ENCODE measurements at places on chromosomes 1 and 21. TPM values are rescaled to one million over a fixed set of nuclear protein-coding genes. Genes with fewer than 3 reads are reported as not detected.

Gene ESPN
- not detected for total RNA-seq

Gene ANGPTL1
- total RNA-seq, result 12.1 TPM

Gene DNM3
- total RNA-seq, result 0.72 TPM

Gene RPS6KA1
- total RNA-seq, result 2.4 TPM

Gene DCST1
- not detected for total RNA-seq

- DNase-seq, result no peak
- no peaks in the 10 kb centered on the region for H3K36me3 ChIP-seq
- H3K4me3 ChIP-seq, result no peak overlapping the region
- no peaks in the 10 kb centered on the region for H3K27me3 ChIP-seq
Observed at GRCh38 chr1:99700020-99700419, 54.1 kb downstream of the PALMD start.

DNA sequence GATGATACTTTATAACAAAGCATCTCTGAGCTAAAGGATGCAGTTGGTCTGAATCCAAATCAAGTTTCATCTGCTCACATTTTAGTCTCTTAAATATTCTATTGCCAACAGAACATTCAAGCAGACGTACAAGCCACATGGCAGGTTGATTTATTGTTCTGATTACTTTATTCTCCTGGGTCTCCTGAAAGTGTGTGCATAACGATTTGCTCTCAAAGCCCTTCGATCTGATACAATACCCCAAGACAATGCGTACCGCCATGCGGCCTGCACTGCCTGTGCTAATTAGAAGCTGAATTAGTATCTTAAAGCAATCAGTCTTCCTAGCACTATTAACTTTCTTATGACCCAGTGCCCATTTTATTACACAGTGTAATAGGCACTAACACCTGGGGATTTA, 56.9 kb downstream of the FHAD1 start:
- no peaks in the 10 kb centered on the region for H3K36me3 ChIP-seq
- no peak overlapping the region for H3K4me3 ChIP-seq
- DNase-seq, result no peak
- H3K4me1 ChIP-seq, result peaks cover 9% of the 10 kb centered on the region

DNA sequence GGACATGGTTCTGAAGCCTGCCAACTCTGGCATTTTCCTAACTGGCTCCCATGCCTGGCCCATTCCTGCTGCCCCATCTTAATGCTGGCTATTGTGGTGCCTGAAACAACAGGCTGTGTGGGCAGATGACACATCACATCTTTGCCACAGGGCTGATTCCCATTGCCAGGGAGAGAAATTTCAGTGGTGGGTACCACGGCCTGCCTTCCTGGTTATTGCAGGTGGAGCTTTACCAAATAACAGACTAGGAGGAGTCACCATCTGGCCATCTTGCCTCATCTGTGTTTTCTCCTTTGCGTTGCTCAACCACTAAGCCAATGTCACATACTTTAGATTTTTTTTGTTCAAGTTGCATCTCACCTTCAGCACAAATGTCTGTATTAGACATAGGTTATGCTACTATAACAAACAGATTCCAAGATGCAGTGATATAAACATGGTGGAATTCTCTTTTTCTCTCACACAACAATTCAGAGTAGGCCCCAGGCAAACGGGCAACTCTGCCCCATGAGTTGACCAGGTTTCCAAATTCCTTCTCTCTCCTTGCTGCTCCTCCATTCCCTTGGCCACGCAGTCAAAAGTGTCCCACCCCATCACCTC, 14.1 kb downstream of the CDA start:
- DNase-seq, result no peak
- H3K4me3 ChIP-seq, result no peak overlapping the region
- no peaks in the 10 kb centered on the region for H3K36me3 ChIP-seq

DNA sequence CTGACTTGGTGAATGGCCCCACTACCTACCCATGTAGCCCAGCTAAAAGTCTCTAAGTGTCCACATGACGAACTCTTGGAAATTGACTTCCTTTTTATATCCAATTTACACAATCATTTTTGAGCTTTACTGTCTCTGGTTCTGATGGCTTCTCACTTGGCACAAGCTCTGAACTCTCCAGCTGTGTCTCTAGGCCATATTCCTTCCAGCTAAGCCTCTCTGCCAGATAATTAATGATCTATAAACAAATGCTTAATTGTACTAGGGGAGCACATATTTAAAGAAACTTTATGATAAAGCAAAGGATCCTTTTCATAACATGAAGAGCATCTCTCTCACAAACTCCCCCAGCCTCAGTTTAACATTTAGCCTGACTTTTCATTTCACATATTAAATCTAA, 16.3 kb upstream of the BEND5 start:
- no peaks in the 10 kb centered on the region for H3K27me3 ChIP-seq
- H3K4me1 ChIP-seq, result no peaks in the 10 kb centered on the region
- no peaks in the 10 kb centered on the region for H3K36me3 ChIP-seq

DNA sequence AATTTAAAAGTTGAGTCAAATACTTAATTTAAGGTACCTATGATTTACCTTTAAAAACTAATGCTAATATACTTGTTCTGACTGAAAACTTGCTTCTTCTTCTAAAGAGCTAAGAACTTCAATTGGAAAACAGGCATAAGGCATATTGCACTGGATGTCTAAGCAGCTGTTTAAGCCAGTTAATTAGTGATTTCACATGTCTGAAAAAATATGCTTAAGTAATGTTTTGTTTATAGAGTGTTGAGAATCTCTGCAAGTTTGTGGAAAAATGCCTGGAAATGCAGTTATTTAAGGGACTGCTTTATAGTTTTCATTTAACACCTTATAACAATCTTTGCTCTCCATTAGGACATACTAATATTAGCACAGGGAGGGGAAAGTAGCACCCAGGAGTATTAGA, 28.2 kb downstream of the UBE2U start:
- H3K27ac ChIP-seq, result no peak overlapping the region
- no peaks in the 10 kb centered on the region for H3K27me3 ChIP-seq
- H3K36me3 ChIP-seq, result no peaks in the 10 kb centered on the region
- no peak overlapping the region for H3K4me3 ChIP-seq
- no peak for DNase-seq
- H3K4me1 ChIP-seq, result peaks cover 8% of the 10 kb centered on the region

DNA sequence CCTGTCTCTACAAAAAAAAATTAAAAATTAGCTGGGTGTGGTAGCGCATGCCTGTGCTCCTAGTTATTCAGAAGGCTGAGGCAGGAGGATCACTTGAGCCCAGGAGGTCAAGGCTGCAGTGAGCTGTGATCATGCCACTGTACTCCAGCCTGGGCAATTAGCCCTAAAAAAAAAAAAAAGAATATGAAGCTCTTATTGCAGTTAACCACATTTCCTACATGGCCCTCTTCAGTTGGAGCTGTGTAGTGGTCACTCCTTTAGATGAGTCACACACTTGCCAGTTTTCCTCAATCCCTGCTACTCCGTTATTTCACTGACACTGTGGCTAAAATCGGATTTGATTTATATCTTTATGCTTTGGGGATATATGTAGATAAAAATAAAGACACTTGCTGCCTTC, 11.8 kb downstream of the NFYC start:
- peaks cover 5% of the 10 kb centered on the region for H3K4me1 ChIP-seq
- H3K36me3 ChIP-seq, result no peaks in the 10 kb centered on the region
- H3K27me3 ChIP-seq, result no peaks in the 10 kb centered on the region
- peak overlapping the region; percentile 29 for H3K27ac ChIP-seq

GRCh38 chr21:36981049-36981391, 14.6 kb upstream of the HLCS start:
- H3K27me3 ChIP-seq, result no peaks in the 10 kb centered on the region
- H3K4me1 ChIP-seq, result peaks cover 19% of the 10 kb centered on the region
- H3K36me3 ChIP-seq, result no peaks in the 10 kb centered on the region
- H3K4me3 ChIP-seq, result peak overlapping the region; percentile 76

DNA sequence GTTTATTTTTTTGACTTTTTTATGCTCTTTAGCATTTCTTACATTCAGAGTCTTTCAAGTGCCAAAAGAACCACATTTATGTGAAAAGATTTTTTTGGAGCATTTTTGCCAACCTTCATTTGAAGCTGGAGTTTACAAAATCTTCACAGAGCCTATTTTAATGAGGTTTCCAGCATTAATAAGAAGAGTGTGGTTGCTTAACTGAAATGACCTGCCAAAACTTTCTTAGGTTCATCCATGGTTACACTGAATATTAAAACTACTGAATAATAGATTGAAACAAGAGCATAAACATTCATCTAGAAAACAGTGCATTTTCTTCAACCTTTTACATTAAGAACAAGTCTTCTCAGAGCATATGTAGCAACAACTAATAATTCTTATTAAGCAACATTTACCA, 672.3 kb upstream of the CXADR start:
- no peak overlapping the region for H3K27ac ChIP-seq
- no peak overlapping the region for H3K4me3 ChIP-seq
- no peaks in the 10 kb centered on the region for H3K27me3 ChIP-seq
- no peaks in the 10 kb centered on the region for H3K36me3 ChIP-seq

- no peaks in the 10 kb centered on the region for H3K36me3 ChIP-seq
- H3K27ac ChIP-seq, result no peak overlapping the region
- no peaks in the 10 kb centered on the region for H3K4me1 ChIP-seq
- no peak overlapping the region for H3K4me3 ChIP-seq
- no peaks in the 10 kb centered on the region for H3K27me3 ChIP-seq
Observed at GRCh38 chr1:190578017-190578416, 100.4 kb upstream of the BRINP3 start.

GRCh38 chr1:22048351-22049192, 3.9 kb upstream of the CDC42 start:
- no peaks in the 10 kb centered on the region for H3K27me3 ChIP-seq
- no peak overlapping the region for H3K4me3 ChIP-seq
- no peak overlapping the region for H3K27ac ChIP-seq
- H3K4me1 ChIP-seq, result peaks cover 20% of the 10 kb centered on the region

- no peak overlapping the region for H3K27ac ChIP-seq
- H3K4me3 ChIP-seq, result no peak overlapping the region
- peaks cover 13% of the 10 kb centered on the region for H3K4me1 ChIP-seq
- peak; percentile 68 for DNase-seq
- no peaks in the 10 kb centered on the region for H3K36me3 ChIP-seq
Observed at GRCh38 chr1:112710159-112710558, 3.2 kb upstream of the RHOC start.

DNA sequence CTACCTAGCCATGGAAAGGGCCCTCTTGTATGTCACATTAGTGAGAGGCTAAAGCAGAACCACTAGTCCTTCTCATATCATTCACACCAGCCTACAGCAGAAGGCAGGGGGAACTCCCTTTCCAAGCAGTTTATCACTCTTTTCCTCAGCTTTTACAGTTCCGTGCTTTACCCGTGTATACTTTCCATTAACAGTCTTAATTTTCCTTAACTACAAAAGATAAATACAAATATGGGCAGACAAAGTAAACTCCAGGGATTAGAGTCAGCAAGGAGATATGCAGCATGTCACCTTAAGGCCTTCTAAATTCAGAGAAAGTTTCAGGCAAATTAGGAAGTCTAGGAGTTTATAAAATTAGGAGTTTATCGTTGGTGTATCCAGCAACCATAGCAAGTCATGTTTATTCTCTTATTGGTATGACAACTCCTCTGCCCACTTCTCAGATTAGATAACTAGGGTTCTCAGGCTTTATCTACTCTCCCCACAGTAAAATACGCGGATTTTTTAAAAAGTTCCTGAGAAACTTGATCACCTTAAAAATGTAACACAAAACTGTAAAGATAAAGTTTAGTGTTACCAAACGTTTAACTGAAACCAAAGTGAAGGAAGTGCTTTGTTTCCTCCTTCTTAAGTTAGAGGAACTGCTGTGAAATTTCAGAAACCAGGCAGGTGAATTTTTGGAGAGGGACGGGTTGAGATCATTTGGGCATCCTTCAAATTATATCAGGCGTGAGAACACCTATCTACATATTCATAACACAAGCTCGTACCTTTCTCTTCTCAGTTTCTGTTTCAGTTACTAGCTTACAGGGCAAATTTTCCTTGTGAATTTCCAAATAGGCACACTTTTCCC, 42.7 kb upstream of the SLC19A2 start:
- H3K27ac ChIP-seq, result no peak overlapping the region
- H3K27me3 ChIP-seq, result peaks cover 4% of the 10 kb centered on the region
- no peak for DNase-seq
- H3K4me1 ChIP-seq, result no peaks in the 10 kb centered on the region
- H3K4me3 ChIP-seq, result no peak overlapping the region

DNA sequence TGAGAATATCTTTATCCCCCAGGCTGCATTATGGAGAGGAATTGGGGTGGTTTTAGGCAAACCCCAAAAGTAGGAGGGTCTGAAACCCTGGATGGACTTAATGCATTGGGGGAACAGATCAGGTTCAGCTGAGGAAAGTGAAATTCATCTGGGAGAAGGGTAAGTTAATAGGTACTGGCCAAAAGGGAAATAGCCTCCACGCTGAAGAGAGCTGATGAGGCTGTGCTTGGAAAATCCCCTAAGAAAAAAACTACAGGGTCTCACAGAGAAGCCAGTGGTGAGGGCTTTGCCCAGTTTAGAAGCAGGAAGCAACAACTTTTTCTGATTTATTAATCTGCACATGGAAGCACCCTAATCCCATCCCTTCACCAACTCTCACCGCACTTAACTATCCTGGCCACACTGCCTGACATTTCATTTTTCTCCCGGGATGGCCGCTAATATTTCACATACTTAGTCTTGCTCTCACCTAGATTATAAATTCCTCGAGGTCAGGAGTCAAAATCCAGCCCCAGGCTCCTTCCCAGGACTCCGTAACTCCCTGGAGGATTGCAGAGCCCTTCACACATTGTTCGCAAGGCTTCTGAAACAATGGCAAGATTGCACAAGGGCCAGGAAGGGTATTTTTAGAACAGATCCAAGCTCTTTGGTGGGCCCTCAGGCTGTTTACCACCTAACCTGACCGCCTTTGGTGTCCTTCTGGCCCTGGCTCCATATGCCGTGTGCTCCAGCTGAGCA, 60.9 kb upstream of the TARBP1 start:
- no peak for DNase-seq
- no peaks in the 10 kb centered on the region for H3K36me3 ChIP-seq
- peaks cover 30% of the 10 kb centered on the region for H3K4me1 ChIP-seq
- H3K27me3 ChIP-seq, result no peaks in the 10 kb centered on the region
- no peak overlapping the region for H3K4me3 ChIP-seq

DNA sequence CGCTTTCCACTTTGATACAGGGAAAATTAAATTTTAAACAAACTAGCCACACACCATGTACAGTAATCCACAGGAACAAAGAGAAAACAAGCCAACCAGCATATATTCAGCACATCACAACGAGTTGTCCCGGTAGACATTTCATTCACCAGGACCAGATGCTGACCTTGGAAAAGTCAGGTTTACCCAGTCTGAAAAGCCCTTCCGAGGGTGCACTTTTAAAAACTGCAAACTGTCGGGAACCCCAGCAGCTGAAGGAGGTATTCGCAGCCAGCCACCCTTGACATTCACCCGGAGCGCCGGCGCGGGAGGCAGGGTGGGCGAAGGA, 1.2 kb downstream of the MCOLN3 start:
- no peak for DNase-seq
- H3K36me3 ChIP-seq, result no peaks in the 10 kb centered on the region
- H3K4me1 ChIP-seq, result no peaks in the 10 kb centered on the region
- no peak overlapping the region for H3K27ac ChIP-seq
- peaks cover 75% of the 10 kb centered on the region for H3K27me3 ChIP-seq

GRCh38 chr21:28769683-28770082, 223.0 kb downstream of the LTN1 start:
- no peaks in the 10 kb centered on the region for H3K36me3 ChIP-seq
- H3K27ac ChIP-seq, result no peak overlapping the region
- H3K4me3 ChIP-seq, result no peak overlapping the region
- no peak for DNase-seq
- H3K4me1 ChIP-seq, result peaks cover 23% of the 10 kb centered on the region
